ENCODE measurements at places on chromosomes 4 and X.

DNA sequence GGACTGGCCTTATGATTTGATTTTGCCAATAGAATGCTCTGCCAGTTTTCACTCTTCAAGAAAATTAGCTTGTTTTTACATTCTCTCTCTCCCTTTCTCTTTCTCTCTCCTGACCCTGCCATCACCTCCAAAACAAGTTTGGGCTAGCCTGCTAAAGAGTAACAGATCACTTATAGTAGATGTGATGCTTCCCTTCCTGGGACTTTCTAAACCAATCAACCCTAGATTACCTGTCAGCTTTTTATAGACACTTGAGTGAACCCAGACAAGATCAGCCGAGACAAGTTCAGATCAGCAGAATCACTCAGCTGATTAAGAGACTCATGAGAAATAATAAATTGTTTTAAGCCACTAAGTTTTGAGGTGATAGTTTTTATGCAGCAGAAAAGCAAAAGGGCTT, 521.2 kb downstream of the ANKRD50 start:
- no peak for DNase-seq

DNA sequence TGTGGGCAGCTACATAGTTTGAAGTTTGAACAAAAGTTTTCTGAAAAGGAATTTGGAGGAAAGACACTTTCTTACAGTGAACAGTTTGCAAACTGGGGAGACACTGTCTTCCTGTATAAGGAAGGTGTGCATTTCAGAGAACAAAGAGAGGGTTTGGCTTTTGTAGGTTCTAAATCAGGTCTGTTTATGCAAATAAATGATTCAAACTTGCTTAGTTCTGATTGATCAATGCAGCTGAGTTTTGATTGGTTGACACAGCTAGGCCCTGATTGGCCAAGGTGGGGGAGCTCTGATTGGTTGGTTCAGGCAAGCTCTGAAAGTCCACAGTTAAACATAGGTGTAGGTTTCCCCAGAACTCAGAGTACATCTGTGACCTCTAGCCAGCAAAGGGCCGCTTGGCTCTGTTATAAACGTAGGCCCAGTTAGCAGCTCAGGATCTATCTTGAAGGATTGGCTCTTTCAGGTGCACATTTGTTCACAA, 63.0 kb upstream of the ENPP6 start:
- DNase-seq: no peak

DNA sequence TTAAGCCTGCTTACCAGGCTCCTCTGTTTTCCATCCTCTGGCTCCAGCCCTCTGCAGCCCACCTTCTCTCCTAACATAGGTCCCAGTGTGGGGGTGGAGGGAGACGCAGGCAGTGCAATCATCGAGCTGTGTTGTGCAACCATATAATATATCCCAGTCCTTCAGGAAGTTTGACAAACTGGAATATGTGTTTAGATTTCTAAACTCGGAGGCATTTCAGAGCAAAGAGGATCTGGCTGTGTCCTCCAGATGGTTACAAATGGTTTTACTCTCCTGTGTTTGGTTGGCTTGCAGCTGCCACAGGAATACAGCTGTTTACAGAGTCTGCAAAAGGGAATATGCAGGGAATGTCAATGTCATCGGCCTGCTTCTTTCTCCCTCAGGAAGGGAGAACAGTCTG, 195.3 kb upstream of the LNX1 start:
- no peak for DNase-seq

DNA sequence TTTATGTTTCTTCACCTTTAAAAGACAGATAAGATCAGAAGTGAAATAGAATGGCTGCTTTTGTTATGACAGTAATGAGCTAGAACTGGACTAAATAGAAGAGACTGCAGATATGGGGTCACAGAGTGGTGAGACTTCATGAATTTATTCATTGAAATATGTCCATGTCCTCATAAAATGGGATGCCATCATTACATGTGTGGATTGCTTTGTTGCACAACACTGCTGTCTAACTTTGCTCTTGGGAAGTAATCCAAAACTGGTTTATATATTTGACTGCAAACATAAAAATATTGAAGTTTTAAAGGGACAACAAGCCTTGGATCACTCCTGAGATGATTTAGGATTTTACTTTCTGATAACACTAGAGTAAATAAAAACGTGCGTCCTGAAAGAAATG, 209.2 kb upstream of the FAT4 start:
- DNase-seq: no peak

DNA sequence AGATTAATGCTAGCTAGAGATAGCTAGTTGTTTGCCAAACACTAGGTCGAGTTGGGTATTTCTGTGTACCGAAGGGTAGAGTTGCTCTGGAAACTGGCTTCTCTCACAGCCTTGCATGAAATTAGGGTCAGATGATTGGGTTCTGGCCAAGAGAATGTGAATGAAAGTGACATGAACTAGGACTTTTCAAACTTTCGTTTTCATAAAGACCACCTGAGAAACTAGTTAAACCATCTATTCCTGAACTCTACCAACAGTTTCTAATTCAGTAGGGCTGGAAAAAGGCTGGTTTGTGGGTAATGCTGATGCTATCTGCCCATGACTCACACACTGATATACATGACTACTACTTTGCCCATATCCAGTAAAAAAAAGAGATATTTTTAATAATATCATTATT, 157.6 kb downstream of the GASK1B start:
- DNase-seq: no peak

GRCh38 chrX:36856849-36857248, 151.3 kb upstream of the FAM47C start:
- DNase-seq: no peak

DNA sequence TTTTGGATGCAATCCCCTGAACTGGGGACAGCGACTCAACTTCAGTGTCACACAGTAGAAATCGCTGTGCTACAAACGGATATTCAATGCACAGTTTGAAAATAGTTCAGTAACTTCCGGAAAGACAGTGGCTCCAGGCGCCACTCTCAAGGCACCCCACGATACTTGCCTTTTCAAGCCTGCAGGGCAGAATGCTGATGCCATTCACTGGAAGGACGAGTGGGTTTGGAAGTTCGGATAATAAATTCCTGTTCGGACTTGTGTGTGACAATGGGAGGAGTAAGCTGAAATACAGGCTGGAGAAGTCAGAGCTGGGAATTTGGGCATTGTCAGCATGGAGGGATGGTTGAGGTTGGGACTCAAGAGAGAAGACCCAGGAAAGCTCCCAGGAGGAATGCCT, 64.3 kb upstream of the HELT start:
- DNase-seq: no peak

- peak; percentile 4 for DNase-seq
These were observed 41.0 kb downstream of the PDK3 start for GRCh38 chrX:24506082-24506481.

Data from stimulated activated CD4-positive, alpha-beta T cell treated with anti-CD3 and anti-CD28 coated beads, Interleukin-15, amount 100 ng/mL, for 48 hours (primary cell).